ENCODE measurements at places on chromosomes 2 and 18.

- no peak for DNase-seq
Measured at GRCh38 chr2:147405651-147406050, 439.2 kb upstream of the ACVR2A start.

- DNase-seq = no peak
Measured at GRCh38 chr2:77391119-77391518, 131.1 kb downstream of the LRRTM4 start.

DNA sequence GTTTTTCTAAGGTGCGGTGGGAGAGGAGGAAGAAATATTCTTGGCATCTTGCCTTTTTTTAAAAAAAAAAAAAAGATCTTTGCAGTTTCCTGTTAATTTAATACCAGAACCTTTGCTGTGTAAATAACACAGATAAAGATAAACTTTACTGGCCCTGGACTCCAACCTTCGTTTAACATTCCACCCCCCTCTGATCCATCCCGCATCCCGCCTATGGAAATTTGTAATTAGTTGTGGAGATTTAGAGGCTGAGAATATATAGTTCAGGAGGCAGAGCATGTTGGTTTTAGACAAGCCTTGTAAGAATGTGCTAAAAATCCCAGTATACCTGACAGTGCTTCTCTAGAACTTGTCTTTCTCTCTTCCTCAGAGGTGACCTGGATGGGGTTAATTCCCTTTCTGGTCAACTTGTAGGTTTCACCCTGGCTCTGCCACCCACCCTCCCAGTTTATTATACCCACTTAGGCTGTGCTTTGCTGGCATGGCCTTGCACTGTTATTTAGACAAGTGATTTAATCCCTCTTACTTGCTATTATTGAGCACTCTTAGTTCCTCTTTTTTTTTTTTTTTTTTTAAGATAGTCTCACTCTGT lies 2.9 kb upstream of the C2orf72 start:
- DNase-seq = no peak

- no peak for DNase-seq
Measured at GRCh38 chr18:8948471-8949149, 153.9 kb upstream of the NDUFV2 start.

DNA sequence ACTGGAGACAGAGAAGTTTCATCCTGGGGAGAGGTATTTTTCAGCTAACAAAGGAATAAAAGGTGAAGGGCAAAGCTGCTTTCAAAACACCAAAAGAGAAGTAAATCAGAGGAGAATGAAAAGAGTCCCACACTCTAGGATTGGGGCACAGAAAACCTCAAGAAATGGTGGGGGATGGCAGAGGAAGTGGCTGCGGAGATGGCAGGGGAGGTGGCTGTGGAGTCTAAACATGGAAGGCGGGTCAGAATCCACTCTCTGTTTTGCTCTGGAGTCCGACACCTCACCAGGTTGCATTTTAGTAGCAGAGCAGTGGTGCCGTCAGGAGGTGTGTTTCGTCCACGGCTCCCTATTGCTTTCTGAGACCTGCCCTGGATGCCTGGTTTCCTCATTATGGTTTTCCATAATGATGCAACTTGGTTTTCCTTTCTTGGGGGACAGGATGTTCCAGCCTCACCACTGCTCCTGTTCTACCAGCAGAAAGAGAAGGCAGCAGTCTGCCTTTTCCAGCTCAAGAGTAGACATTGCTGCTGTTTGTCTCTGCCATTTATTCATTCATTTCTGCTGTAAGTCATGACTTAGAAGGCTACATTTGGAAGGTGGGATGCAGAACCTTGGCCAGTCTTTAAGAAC lies 188.7 kb downstream of the ANKRD44 start:
- DNase-seq = no peak

DNA sequence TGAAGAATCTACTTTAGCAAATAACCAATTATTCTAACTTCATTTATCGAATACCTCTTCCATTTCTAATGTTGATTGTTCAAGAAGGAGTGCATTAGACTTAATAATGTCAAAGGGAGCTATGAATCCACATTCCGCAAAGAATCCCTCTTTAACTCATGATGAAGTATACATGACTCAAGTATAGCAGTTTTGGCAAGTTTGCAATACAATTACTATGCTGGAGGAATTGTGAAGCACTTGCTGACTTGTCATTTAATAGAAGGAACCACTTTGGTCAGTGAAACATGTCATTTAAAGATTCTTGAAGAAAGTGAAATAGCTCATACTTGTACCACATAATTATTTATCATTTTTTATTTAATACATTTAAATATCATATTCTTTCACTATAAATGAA lies 125.1 kb downstream of the SLC39A10 start:
- no peak for DNase-seq

- no peak for DNase-seq
Measured at GRCh38 chr2:140876015-140876414, 1254.8 kb downstream of the LRP1B start.

DNA sequence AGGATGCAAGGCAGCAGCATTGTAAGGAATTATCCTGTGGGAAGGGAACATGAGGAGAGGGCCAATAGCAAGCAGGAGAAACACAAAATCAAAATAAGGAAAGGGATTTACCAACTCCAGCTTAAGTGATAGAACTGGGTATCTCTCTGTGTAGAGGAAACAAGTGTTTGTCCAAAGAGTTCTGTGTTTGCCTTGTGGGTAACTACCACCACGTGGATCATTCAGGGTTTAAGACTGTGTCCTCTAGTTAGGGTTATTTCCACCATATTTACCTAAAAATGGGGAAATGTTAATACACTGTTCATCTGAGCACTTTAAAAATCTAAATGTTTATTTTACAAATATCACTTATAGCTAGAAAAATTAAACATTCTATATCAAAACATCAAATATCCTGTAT lies 283.3 kb downstream of the EIPR1 start:
- DNase-seq = no peak

DNA sequence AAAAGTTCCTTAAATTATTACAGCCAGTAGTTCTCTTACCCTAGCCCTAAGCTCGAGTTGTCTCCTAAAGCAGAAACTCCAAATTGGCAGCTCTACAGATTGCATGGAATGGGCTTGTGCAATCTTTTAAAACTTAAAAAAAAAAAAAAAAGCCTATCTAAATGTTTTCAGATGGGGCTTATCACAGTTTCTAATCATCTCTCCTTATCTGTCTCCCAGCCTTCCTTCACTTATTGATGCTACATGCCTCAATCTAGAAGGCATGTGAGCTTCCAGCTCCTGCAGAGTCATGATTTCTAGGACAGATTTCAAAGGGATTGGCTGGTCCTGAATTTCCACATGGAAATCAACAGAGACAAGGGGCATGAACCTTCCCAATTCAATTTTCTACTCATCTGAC lies 33.1 kb upstream of the PELI1 start:
- no peak for DNase-seq

DNA sequence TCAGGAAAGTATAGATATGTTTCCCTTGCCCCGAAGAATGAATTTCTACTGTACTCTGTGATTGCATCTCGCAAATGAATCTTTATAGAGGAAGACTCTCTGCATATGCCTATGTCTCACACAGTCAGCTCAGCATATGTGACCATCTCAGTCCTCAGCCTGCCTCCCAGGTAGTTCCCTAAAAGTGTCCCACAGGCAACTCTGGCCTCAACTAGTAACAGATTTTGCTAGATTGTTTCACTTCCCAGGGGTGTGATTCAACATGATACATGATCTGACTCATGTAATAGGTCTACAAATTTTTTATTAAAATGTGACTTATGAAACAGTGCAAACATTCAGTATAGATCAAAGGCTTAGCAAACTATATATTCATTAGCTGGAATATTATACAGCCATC lies 296.6 kb upstream of the CRIM1 start:
- no peak for DNase-seq

DNA sequence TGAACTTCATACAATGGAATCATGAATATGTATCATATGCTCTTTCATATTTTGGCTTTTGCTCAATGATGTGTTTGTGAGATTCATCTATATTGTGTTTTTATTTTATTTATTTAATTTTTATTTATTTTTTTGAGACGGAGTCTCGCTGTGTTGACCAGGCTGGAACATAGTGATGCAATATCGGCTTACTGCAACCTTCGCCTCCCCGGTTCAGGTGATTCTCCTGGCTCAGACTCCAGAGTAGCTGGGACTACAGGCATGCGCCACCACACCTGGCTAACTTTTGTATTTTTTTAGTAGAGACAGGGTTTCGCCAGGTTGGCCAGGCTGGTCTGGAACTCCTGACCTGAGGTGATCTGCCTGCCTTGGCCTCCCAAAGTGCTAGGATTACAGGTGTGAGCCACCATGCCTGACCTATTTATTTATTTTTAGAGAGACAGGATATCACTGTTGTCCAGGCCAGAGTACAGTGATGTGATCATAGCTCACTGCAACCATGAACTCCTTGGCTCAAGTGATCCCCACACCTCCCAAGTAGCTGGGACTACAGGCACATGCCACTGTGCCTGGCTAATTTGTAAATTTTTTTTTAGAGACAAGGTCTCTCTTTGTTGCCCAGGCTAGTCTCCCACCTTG lies 74.5 kb downstream of the TET3 start:
- no peak for DNase-seq

DNA sequence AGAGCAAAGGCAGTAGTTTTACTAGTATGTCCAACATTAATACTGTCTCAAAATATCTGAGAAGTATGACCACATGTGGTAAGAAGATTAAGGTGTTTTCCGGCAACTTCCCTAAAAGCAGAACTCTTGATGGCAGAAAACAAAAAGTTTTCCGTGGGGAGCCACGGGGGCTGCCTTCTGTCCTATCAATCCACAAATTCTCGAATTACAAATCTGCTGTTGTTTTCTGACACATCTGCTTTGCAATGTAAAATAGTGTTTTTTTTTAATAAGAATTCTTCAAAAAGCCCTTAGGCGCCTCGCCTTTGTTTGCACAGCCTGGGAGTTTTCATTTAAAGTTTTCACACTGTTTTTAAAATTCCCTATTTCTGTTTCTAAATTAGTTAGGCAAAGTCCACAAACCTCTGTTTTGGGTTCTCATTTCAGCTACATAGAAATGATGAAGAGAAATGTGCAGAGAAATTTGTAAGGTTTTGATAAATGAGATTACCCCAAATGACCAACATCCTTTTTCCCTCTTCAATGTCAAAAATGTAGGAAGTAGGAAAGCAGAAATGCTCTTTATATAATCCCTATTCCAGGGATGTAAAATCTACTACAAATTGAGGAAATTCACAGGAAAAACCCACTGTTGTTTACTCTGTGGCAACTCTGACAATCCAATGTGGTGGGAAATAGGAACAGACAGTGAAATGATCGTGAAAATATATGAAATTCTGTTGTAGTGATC lies 385.8 kb downstream of the ZEB2 start:
- no peak for DNase-seq

- DNase-seq = no peak
Measured at GRCh38 chr2:197165020-197165419, 145.6 kb downstream of the ANKRD44 start.

DNA sequence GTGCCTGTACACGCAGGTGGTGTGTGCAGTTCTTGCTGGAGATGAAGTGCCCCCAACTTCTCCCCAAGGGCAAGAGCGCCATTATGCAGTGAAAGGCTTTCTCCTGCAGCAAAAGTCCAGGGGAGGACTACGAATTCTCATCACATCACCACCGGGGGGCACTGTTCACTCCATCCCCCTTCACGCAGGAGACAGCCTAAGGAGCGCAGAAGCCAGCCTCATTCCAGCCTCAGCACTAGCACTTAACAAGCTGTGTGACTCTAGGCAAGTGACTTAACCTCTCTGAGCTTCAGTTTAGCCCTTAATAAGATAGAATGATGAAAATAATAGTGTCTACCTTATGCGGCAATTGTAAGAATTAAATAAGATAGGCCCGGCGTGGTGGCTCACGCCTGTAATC lies 32.3 kb downstream of the DNMT3A start:
- DNase-seq = peak; percentile 55

DNA sequence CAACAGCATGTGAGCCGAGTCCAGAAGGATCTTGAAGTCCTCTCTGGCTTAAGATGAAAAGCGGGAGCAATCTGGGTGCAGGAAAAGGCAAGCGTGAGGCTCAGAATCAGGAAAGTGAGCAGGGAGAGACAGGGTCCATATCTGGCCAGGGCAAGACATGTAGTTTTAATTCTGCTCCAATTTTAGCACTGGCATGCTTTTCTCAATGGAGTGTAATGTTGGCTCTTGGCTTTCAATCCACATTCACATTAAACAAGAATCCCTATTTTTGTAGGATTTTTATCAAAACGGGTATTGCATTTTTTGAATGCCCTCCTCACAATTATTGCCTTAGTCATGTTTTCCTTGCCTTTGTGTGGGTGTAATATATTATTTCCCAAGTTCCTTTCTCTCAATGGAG lies 6.0 kb downstream of the SPATA3 start:
- DNase-seq = no peak

DNA sequence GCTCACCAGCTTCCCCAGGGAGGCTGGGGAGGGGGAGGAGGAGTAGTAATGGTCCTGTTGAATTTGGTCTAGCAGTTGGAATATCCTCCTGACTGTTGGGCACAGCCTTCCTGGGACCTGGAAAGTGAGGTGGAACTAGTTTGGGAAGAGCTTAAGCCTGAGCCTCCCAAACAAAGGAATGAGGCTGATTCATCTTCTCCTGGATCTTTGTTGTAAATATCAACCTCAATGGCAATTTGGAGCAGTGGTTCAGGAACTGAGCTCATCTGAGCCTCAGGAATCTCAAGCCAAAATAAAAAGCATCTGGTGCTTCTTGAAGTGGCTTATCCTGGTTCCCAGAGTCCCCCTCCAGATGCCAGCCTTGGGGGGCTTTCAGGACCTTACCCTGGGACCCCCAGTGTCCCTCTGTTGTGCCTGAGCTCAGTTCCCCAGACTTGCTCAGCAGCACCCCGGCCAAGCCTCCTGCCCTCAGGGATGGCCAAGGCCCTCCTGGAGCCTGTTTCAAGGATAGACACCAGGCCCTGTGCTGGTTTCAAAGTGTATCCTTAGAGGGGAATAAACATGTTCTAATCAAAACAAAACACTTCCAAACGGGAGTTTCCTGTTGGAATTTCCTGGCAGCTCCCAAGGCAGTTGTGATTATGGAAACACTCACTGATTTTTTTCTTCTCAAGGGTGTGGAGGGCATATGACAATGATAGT lies 112.6 kb downstream of the DDX1 start:
- DNase-seq = no peak

GRCh38 chr2:105323111-105323510 lies 6.4 kb downstream of the TGFBRAP1 start:
- no peak for DNase-seq

DNA sequence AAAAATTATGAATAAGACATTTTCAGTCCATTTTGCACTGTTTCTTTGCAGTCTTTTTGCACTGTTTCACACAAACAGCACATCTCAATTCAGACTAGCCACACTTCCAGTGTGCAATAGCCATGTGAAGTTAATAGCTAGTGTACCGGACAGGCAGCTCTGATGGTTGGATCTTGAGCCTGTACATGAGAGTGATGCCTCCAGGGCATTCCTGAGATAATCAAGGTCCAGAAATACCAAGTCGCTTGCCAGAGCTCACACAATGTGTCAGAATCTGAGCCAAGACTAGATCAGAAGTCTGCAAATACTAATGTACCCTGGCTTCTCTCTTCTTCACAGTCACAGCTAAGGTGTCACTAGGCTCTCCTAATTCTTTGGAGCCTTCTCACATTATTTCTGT lies 180.2 kb downstream of the OSR1 start:
- DNase-seq = no peak

GRCh38 chr18:34483198-34483597 lies 226.9 kb upstream of the DTNA start:
- no peak for DNase-seq

GRCh38 chr2:223114170-223114569 lies 62.2 kb downstream of the KCNE4 start:
- no peak for DNase-seq

All from stimulated activated CD4-positive, alpha-beta T cell treated with anti-CD3 and anti-CD28 coated beads, Interleukin-15, amount 100 ng/mL, for 1 hour (primary cell).